Activated T-helper 1 cell treated with anti-CD3 and anti-CD28 coated beads, Interleukin-12 subunit alpha, Interleukin-12 subunit beta, Interleukin-2, Interleukin-4 antibody, amounts not matched to agents 30 ng/mL and 10 ng/mL and 1 ng/mL, durations not matched to agents 14 hours and 24 hours and 36 hours (primary cell): ENCODE measurements at places on chromosomes 3 and 15. TPM values are rescaled to one million over a fixed set of nuclear protein-coding genes. Genes with fewer than 3 reads are reported as not detected.
A peak's percentile ranks its signal among the peaks of the same experiment; 100 is the strongest.

ADGRG7 gene
- total RNA-seq, result not detected in 2 replicates

FGF12 gene
- total RNA-seq, result not detected in 2 replicates

GABRB3 gene
- total RNA-seq, result not detected in 2 replicates

GRCh38 chr15:38698254-38698653 lies 133.6 kb upstream of the RASGRP1 start:
- peaks cover 72% of the 10 kb centered on the region for H3K4me1 ChIP-seq
- peaks cover 8% of the 10 kb centered on the region for H3K36me3 ChIP-seq
- no peaks in the 10 kb centered on the region for H3K27me3 ChIP-seq
- peak overlapping the region; percentile 40 for H3K4me3 ChIP-seq
- DNase-seq, result no peak

PRR23B gene
- total RNA-seq, result not detected in 2 replicates

GOLGA6D gene
- total RNA-seq, result not detected in 2 replicates

DNA sequence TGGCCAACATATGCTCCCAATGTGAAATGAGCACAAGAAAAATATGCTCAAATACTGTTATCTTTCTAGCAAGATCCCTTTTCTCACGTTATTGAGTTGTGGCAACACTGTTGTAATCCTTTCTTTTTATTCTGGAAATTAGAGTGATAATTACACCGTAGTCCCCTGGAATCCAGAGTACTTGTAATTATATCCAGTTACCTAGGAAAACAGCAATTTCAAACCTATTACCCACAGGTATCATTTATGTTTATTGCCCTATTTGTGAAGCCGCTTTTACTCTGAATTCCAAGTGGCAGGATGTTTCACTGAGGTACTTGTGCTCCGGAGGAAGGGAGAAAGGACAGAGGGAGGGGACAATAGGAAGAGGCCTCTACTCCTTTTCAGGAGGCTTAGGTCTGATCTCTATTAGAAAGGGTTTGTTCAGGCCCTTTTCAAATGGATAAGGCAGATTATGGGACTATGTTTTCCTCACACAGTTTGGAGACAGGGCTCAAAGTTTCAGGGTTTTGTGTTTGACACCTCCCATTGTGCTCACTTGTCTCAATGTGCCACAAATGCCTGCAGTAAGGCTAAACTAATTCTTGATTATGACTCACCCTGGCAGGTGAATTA lies 646.6 kb downstream of the TUSC7 start:
- no peak overlapping the region for H3K4me3 ChIP-seq
- no peaks in the 10 kb centered on the region for H3K27me3 ChIP-seq
- H3K36me3 ChIP-seq, result no peaks in the 10 kb centered on the region
- DNase-seq, result no peak

DNA sequence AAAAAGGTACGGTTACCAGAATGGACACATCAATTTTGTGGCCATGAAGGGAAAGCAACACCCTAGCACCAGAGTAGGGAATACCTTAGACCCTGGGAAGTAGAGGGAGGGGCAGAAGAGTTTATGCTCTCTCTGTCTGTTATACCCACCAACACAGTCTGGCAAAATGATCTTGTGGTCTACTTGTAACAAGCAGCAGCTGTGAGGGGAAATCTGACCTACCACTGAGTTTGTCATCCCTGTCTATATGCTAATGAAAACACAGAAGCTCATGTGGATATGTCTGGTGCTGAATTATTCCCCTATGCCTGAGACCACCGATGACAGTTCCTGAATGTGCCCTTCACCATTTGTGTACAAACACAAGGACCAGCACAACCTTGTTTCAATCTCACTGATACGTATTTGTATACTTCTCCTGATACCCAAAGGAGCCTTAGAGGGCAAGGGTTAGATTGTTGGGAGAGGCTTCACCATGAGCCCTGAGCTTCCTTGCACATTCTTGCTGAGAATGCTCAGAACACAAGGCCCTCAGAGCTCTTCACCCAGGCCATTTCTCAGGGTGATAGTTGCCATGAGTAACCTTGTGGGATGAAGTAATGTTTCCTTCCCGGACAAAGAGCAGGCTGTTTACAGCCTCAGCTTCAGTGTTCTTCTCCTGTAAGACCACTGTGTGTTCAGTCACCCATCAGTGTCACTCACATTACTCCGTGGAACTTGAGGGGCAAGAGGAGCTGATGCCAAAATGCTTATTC lies 24.7 kb upstream of the ZNF639 start:
- H3K4me3 ChIP-seq, result no peak overlapping the region
- H3K27ac ChIP-seq, result no peak overlapping the region
- peaks cover 13% of the 10 kb centered on the region for H3K27me3 ChIP-seq
- DNase-seq, result no peak
- H3K36me3 ChIP-seq, result no peaks in the 10 kb centered on the region

- H3K27ac ChIP-seq, result no peak overlapping the region
- H3K36me3 ChIP-seq, result no peaks in the 10 kb centered on the region
- no peaks in the 10 kb centered on the region for H3K4me1 ChIP-seq
- no peak for DNase-seq
- H3K27me3 ChIP-seq, result no peaks in the 10 kb centered on the region
- no peak overlapping the region for H3K4me3 ChIP-seq
Observed at GRCh38 chr15:71596672-71597071, 213.7 kb upstream of the NR2E3 start.

DNA sequence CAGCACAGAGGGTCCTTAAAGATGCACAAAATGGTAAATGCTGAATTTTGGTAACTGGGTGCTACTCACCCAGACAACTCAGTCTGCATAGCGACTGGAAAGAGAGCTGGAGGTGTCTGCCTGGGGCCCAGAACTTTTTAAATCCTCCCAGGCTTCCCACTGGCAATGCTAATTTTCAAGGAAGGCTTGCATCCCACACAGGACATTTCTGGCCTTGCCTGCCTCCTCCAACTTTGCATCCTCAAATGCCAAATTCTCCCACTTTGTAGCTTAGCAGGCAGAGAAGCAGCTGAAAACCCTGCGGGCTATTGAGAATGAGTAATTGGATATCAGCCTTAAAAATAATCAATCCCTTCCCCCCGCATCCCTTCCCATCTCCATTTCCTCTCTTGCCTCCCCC lies 656.6 kb upstream of the ADAMTS9 start:
- no peak overlapping the region for H3K4me3 ChIP-seq
- H3K36me3 ChIP-seq, result no peaks in the 10 kb centered on the region
- no peaks in the 10 kb centered on the region for H3K4me1 ChIP-seq
- no peak for DNase-seq

LRRC49 gene
- not detected in 2 replicates for total RNA-seq

DNA sequence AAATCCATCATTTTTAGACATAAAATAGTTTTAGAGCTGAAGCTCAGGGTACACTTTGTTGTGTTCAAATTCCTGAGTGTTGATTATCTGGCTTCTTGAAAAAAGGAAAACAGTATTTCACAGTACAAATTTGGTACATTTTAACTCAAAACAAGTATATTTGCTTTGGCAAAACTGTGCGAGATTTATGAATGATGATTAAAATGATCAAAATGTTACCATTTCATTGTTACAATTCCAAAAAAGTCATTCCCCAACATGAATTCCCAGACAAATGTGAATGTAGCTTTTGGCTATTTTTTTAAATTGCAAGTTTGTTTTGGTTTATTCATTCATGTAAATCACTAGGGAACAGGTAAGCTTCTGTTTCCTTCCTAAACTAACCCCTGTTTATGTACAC lies 347.4 kb upstream of the DCBLD2 start:
- H3K36me3 ChIP-seq, result no peaks in the 10 kb centered on the region
- H3K4me1 ChIP-seq, result no peaks in the 10 kb centered on the region
- DNase-seq, result no peak
- no peak overlapping the region for H3K4me3 ChIP-seq

NLGN1 gene
- not detected in 2 replicates for total RNA-seq

DNA sequence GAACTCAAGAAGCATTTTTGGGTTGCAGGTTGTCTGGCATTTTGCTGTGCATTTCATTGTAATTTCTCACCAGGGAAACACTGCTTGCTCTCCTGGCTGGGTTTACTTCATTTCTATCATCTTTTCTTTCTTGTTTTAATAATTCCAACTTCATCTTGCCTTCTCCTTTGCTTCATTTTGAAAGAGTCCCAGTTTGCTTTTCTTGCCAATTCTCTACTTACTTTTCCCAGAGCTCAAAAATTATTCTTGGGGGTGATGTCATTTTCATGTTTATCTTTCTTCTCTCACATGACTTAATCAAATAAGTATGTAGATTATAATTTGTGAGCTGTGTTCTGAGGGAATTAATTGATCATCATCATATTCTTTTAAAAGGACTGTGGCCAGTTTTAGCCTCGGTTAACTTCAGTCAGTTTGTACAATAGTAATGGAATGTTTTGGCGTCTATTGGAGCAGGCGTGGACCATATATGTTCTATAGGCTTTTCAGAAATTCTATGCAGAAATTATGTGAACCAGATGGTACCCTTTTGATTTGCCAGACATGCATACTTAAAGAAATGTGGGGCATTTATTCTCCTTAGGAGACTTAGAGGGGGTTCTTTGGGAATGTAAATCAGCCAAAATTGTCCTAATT lies 30.1 kb downstream of the SH3GL3 start:
- H3K27me3 ChIP-seq, result no peaks in the 10 kb centered on the region

SELENOK gene
- total RNA-seq, result 56.4 and 57.2 TPM in 2 replicates

TIMP4 gene
- total RNA-seq, result 0.12 TPM in 1 of 2 replicates, not detected in the other

RLBP1 gene
- not detected in 2 replicates for total RNA-seq

EXD1 gene
- not detected in 2 replicates for total RNA-seq

DNA sequence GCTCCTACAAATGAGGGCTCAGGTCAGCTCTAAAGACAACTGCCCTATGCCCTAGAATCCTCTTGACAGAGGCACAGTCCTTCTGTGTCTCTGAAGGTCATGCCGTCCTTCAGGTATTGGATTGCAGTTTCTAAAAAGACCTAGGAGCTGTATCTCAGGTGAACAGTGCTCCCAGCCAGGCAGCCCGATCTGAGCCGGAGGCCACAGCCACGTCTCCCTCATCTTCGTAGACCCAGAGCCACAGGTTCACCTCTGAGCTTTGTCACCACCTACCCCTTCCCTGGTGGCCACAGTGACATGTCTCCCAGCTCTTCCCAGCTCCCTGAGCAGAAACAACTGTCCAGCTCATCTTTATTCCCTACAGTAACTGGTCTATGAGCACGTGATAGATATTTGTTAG lies 228.0 kb downstream of the VPS13C start:
- H3K36me3 ChIP-seq, result no peaks in the 10 kb centered on the region
- no peak overlapping the region for H3K4me3 ChIP-seq
- H3K4me1 ChIP-seq, result peaks cover 7% of the 10 kb centered on the region
- DNase-seq, result no peak
- no peak overlapping the region for H3K27ac ChIP-seq
- peaks cover 12% of the 10 kb centered on the region for H3K27me3 ChIP-seq

- H3K27ac ChIP-seq, result no peak overlapping the region
- no peaks in the 10 kb centered on the region for H3K4me1 ChIP-seq
- no peak for DNase-seq
Observed at GRCh38 chr3:54296531-54296930, 174.2 kb downstream of the CACNA2D3 start.

- H3K27ac ChIP-seq, result no peak overlapping the region
- H3K4me1 ChIP-seq, result no peaks in the 10 kb centered on the region
- no peak overlapping the region for H3K4me3 ChIP-seq
- no peaks in the 10 kb centered on the region for H3K27me3 ChIP-seq
Observed at GRCh38 chr3:152669560-152669959, 165.4 kb upstream of the P2RY1 start.

DNA sequence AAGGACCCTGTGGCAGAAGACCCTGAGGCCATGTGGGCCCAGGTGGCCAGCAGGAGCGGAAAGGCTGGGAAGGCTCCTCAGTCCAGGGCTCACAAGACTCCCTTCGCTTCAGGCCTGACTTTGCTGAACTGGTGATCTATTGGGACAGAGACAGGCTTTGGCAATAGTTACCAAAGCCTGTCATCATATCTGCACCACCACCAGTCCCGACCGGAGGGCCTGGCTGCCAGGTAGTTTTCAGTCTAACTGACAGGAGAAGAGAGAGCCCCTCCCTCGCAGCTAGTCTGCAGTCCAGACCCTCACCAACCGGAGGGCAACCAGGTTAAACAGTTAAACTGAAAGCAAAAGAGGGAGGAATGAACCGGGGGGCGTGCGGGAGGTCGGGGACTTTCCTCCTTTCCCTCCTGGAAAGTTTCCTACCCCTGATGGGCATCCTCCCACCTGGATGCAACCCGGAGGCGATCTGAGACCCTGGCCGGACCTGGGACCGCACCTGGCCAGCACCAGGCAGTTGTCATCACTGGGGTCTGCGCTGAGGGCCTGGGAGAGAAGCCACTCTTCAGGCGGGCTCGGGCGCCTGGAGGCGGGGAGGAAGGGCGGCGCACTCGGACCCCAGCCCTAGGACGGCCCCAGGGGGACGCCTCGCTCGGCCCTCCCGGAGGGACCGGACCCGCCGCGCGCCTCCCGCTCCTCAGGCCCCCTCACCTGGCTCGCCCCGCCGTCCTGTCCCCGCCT lies 435 bp downstream of the RAB27A start:
- peaks cover 46% of the 10 kb centered on the region for H3K4me1 ChIP-seq
- H3K27ac ChIP-seq, result peak overlapping the region; percentile 96
- H3K27me3 ChIP-seq, result no peaks in the 10 kb centered on the region
- DNase-seq, result peak; percentile 30

RTP3 gene
- not detected in 2 replicates for total RNA-seq
